ENCODE measurements at places on chromosomes 6 and 20. TPM values are rescaled to one million over a fixed set of nuclear protein-coding genes. Genes with fewer than 3 reads are reported as not detected.

The FAM83C gene
- total RNA-seq = 0.36 TPM

- no peak for DNase-seq
Measured at GRCh38 chr6:63426844-63427243, 107.1 kb upstream of the LGSN start.

DNA sequence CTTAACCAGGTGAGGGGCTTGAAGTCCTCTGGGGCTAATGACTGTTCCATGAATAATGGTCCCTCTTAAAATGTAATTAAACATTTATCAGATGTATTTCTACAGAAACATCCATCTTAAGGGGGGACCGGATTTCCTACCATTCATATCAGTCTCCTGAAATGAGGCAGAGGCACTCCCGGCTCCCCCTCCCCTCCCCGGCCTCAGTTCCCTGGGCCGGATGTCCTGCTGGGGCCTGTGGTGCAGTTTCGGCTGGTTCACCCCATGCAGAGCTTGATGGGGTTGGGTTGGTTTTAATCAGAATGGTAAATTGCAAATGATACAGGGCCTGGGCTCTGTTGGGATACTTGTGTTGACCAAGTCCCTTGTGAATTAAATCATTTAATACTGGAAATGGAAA is 349.4 kb downstream of the PREX1 start:
- DNase-seq = no peak

The ZC3H12D gene
- 1.5 TPM for total RNA-seq

The OR14J1 gene
- not detected for total RNA-seq

- DNase-seq = no peak
Measured at GRCh38 chr6:116649129-116649528, 19.4 kb downstream of the ZUP1 start.

DNA sequence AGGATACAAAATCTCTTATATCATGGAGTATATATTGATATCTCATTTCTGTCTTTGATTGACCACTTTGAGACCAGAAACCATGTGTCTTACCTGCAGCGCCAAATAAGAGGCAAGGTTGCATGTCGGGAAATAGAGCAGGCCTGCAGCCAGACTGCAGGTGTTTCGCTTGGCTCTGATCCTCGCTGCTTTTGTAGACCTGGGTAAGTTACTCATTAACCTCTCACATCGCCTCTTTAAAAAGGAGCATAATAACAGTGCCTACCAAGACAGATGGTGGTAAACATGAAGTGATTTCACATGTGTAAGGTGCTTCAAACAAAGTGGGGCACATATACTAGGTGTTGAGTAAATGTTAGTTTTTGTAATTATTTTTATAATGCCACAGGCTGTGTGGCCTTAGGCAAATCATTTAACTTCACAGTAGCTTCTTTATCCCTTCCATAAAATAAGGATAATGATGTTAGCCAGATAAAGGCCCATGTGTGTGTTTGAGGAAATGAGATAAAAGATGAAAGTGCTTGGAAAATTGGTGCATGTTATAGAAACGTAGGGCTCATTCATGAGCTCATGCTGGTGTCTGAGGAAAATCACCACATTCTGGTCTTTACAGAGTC is 248.8 kb upstream of the MAP3K7 start:
- DNase-seq = no peak

DNA sequence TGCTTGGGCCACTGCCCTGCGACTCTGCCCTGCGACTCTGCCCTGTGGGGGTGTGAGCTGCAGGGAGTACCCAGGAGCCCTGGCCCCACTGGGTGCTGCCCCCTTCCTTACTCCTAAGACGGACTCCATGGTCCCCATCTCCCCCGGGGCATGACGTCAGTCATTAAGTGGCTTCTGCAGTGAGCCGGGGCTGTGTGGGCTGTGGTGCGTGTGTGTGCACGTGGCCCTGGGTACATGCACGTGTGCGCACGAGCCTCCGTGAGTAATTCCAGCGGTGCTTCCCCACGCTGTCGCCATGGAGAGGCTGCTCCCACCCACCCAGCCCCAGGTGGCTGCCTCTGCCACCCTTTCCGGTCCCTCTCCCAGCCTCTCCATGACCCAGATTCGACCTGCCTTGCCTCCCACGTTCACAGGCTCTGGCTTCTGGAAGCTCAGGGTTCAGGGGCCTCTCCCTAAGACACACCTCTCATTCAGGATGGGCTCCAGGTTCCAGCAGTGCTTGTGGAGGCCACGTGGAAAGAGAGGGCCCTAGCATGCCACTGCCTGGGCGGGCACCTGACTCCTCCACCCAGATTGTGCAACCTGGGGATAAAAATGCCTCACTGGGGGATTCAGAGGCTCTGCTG is 88.3 kb downstream of the DLGAP4 start:
- no peak for DNase-seq

The KATNA1 gene
- total RNA-seq = 25.2 TPM

DNA sequence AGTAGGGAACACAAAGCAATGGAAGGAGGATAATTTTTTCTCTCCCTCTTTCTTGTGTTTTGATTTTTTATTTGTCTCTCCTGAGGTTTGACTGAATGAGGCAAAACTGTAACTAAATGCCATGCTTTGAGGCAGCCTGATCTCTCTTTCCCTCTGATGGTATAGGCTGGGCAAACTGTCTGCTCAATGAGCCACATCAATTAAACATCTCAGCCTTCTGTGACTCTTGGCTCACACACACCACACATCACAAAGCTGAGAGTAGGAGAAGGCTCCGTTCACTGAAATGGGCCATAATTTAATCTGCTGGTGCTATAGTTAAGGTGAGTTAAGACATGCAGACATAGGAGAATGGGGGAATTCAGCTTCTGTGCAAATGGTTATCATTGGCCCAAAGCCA is 28.1 kb upstream of the SCGN start:
- no peak for DNase-seq

The RSPO4 gene
- total RNA-seq = 1.8 TPM

DNA sequence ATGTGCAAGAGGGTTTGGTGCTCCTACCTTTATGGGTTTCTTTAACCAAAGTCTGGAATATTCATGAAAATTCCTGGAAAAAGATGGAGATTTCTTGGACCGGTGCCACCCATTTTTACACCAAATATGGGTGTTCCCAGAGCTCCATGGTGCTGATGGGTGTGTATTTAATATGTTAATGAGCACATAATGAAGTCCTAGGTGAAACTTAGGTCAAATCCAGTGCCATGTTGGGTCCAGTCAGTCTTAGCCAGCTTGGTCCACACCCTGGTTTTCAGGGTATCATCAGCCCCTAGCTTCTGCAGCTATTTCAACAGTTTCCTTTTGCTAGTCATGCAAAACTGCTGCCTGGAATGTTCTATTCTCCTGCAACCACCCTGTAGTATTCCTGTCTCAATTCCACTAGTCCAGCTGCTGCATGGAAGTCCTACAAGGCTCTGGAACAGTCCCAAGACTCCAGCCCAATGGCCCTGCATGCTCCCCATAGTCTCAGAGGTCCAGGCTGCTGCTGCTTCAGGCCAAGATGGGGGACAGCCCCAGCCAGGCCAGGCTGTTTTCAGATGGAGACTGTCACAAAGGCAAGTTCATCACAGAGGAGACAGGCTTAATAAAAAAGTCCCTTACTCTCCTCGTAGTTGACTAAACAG is 31.8 kb downstream of the CST9L start:
- DNase-seq = no peak
